ENCODE measurements at places on chromosomes 7 and 10.

DNA sequence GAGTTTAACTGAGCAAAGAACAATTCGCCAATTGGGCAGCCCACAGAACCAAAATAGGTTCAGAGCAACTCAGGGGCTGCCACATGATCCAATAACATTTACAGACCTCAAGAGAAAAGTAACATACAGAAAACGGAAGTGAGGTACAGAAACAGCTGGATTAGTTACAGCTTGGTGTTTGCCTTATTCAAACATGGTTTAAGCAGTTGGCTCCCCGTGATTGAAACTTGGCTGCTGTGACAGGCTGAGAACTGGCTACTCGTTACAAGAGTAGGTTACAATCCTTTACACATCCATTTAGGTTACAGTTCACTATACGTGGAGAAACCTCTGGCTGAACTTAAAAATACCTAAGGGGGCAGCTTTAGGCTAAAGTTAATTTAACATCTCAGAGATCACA, 673.1 kb upstream of the PHF14 start:
- no peak for DNase-seq

- DNase-seq, result no peak
These were observed 38.3 kb upstream of the SRGN start for GRCh38 chr10:69049566-69049961.

GRCh38 chr10:34489973-34490745, 324.9 kb downstream of the PARD3 start:
- DNase-seq, result no peak

GRCh38 chr10:11170993-11171851, 153.6 kb downstream of the CELF2 start:
- DNase-seq, result no peak

GRCh38 chr7:30985756-30986155, 22.0 kb downstream of the GHRHR start:
- DNase-seq, result no peak

Measured in KG1 (cell line).